ENCODE measurements at places on chromosomes 6 and 20.

DNA sequence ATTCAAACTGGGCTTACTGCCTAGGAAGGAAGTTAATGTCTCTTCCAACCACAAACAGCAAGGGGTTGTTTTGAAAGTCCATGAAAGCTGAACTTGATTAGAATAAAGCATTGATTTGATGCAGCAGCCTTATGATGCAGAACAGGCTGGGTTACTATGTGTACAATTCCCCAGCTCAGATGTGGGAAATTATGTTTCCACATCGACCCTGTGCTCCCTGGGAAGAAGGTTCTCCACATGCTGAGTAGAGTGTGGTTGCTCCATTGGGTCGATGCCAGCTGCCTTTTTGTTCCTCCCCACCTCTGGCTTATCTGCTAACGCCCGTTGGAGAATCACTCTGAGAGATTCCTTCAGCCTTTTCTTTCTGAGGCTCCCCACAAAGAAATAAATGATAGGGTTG lies 1.2 kb downstream of the MAS1L start:
- no peak for DNase-seq

DNA sequence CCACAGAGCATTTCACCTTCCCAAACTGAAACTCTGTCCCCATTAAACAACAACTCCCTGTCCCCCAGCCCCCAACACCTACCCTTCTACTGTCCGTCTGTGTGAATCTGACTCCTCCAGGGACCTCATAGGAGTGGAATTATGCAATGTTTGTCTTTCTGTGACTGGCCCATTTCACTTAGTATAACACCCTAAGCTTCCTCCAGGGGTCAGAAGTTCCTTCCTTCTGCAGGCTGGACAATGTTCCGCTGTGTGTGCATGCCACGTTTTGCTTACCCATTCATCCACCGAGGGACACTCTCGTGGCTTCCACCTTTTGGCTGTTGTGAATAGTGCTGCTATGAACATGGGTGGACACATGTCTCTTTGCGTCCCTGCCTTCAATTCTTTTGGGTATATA lies 37.6 kb upstream of the MPC1 start:
- no peak for DNase-seq

- no peak for DNase-seq
Observed at GRCh38 chr6:118103381-118104146, 196.5 kb downstream of the SLC35F1 start.

GRCh38 chr6:95948324-95948723 lies 67.5 kb upstream of the FUT9 start:
- DNase-seq: no peak

GRCh38 chr6:158371261-158371660 lies 59.0 kb downstream of the TULP4 start:
- no peak for DNase-seq

DNA sequence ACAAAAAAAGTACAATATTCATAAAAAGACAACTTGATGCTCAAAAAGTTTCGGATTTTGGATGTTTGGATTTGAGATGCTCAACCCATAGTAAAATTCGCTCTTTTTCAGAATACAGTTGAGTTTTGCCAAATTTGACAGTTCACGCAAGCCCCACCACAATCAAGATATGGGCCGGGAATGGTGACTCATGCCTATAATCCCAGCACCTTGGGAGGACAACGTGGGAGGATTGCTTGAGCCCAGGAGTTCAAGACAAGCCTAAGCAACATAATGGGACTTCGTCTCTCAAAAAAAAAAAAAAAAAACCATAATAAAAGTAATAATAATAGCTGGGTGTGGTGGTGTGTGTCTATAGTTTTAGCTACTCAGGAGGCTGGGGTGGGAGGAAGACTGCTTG lies 51.3 kb downstream of the PHF20 start:
- no peak for DNase-seq

- no peak for DNase-seq
Observed at GRCh38 chr6:30530014-30530413, 26.3 kb downstream of the GNL1 start.

DNA sequence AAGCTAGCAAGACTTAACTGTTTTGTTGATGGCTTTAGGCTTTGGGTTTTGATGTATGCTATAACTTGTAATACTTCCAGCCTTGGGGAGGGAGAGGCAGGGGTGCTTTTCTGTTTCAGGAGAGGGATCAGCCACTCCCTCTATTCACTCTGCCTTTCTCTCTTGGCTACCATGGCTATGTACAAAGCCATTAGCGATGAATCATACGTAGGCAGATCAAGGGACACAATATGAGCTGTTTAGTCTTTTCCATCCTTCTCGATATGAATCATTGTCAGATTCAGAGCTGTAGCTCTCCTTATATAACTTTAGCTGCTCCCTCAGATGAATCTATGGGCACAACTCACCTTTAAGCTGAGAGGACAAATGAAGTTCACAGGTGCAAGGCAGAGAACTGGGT lies 230.6 kb downstream of the TSHZ2 start:
- no peak for DNase-seq

- no peak for DNase-seq
Observed at GRCh38 chr20:7792150-7792869, 147.9 kb downstream of the HAO1 start.

DNA sequence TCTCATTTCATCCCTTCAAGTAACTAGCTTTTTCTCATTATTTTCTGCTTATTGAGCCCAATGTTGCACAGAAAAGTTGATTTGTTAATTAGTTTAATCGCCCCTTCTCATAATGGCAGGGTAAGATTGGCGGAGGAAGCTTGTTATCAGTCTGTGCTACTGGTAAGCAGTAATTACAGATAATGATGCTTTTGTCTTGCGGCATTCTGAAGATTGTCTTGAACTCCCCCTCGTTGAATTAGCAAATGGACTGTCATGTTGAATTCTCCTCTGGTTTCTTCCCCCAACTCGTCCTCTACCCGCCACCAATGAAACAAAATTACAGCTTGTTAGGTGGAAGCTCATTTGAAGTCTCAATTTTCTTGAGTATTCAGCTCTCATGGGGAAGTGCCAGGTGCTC lies 39.4 kb downstream of the PRDM13 start:
- DNase-seq: no peak

DNA sequence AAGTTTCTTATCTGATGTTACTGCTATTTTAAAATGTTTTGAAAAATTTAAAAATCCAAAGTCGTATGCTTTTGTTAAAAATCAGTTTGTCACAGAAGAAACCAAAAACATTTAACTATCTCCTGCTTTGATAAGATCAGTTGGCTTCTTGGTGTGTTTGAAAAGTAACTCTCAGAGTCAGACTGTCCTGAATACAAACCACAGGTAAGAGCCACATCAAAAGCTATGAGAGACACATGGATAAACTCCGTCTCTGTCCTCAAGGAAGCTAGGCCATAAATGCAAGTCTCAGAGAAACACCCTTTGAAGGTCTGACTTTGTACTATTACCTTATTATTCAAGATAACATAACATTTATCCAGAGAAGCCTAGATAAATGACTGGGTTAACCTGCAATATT lies 7.7 kb downstream of the HBS1L start:
- DNase-seq: no peak

Data from D721Med (cell line).